ENCODE measurements at places on chromosomes 11 and 22. TPM values are rescaled to one million over a fixed set of nuclear protein-coding genes. Genes with fewer than 3 reads are reported as not detected.

SYT7 gene
- total RNA-seq: 6.7 TPM

HBB gene
- total RNA-seq: 144 TPM

- no peak for DNase-seq
Observed at GRCh38 chr11:119089319-119089718, 4.6 kb downstream of the HMBS start.

HORMAD2 gene
- not detected for total RNA-seq

GSTT2B gene
- total RNA-seq: 6.9 TPM
